NCI-H1694 treated with DMSO at 0.1 percent for 48 hours (cell line): ENCODE measurements at places on chromosomes 4 and X.
A peak's percentile ranks its signal among the peaks of the same experiment; 100 is the strongest.

GRCh38 chr4:168441412-168441811 is 38.9 kb downstream of the DDX60L start:
- no peak for DNase-seq

GRCh38 chr4:88295656-88296055 is 11.3 kb upstream of the PPM1K start:
- DNase-seq: no peak

GRCh38 chr4:46505131-46505530 is 115.2 kb upstream of the GABRA2 start:
- no peak for DNase-seq

DNA sequence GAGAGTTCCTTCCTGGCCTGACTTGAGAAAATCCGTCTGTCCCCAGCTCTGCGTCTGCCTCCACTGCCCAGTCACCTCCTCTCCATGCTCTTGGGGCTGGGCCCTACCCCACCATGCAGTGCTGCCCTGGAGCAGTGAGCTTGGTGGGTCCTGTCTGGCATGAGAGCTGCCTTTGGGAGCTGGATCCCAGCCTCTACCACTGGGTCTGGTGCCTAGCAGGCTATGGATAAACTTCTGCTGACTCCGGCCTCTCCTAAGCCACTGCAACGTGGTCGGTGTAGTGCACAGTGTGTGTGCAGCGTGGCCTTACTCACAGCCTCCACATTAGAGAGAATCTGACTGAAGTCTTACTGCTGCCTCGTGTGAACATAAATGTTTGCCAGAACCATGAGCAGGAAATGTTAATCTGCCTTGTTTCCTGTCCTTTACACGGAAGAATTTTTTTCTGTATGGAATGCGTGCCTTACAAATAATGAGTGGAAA is 47.6 kb downstream of the HTT start:
- no peak for DNase-seq

GRCh38 chrX:39475372-39475771 is 622.4 kb downstream of the BCOR start:
- DNase-seq: no peak

DNA sequence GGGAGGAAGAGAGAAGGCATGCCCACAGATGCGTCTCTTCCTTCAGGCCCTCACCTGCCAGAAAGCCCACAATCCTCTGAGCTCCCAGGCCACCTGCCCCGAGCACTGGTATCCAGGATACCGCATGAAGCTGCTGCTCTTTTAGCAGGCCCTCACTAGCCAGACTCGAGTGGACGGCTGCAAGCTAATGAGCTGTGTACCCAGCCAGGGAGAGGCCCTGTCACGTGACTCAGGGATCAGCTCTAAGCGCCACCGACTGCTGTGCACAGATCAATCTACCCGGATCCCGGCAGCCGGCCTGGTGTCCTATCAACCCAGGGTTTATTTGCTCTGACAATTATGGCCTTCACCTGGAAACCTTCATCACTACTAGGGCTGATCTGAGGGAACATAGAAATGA is 39.0 kb downstream of the BCOR start:
- DNase-seq: no peak

- no peak for DNase-seq
Observed at GRCh38 chr4:185357211-185357610, 38.5 kb downstream of the LRP2BP start.

GRCh38 chr4:30653291-30653690 is 66.9 kb upstream of the PCDH7 start:
- no peak for DNase-seq

DNA sequence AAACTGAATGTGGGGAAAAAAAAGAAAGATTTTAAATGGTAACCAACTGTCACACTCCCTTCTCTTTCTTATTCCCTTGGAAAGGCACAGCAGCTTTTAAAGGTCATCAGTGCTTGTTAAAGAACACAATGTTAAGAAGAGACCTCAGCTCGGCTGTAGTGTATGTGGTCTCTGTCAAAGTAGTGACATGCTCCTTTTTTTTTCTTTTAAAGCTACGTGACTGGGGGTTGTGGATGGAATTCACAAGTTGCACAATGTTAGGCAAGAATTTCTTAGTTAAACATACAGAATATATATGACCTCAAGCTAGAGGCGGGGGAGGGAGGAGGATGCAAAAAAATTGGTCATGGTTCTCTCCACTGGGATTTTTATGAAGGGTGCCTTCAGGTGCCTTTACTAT is 45.6 kb downstream of the OCRL start:
- DNase-seq: no peak

- DNase-seq: no peak
Observed at GRCh38 chr4:175998782-175999181, 66.9 kb upstream of the WDR17 start.

- DNase-seq: no peak
Observed at GRCh38 chr4:1413687-1414479, 7.6 kb upstream of the NKX1-1 start.

DNA sequence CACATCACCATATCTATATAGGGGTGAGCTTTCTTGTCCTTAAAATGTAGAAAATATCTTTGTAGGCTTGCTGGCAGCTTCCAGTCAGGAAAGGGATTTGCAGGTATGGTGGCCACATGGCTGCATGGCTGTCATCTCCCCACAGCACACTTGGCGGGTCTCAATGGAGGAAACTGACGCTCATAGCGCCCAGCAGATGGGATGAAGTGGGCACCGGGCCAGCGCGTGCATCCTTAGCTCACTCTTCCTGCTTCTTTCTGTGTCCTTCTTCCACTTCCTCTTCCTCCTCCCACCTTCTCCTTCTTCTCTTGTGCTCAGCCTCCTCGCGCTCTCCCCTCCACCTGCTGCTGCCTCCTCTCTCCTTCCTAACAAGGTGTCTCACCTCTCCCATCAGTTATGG is 156.2 kb upstream of the PSAPL1 start:
- DNase-seq: no peak

GRCh38 chr4:106614441-106614840 is 245.9 kb upstream of the GIMD1 start:
- no peak for DNase-seq

DNA sequence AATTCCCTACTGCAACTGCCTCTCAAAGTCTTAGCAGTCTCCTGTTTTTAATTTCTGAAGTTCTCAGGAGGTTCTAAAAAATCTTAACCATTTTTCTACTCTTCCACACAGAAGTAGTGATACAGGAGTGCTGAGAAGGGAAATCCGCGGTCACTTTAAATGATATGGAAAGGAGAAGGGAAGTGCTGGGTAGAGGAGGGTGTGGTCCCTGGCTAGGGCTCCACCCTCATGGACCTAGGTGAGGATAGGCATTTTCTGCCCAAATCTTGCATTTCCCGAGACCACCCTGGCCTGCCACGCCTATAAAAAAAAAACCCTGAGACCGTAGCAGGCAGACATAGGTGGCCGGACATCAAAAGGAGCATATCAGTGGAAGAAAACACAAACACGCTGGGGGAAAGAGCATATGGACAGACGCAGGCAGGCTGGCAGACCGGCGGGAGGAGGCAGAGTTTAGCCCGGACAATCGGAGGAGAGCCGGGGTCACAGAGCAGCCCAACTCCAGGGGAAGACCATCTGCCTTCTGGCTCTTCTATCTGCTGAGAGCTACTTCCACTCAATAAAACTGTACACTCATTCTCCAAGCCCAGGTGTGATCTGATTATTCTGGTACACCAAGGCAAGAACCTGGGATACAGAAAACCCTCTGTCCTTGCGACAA is 85.7 kb downstream of the POU3F4 start:
- no peak for DNase-seq

- DNase-seq: no peak
Observed at GRCh38 chr4:162797108-162797507, 369.6 kb downstream of the NAF1 start.

- no peak for DNase-seq
Observed at GRCh38 chrX:270848-271367, 10.3 kb upstream of the PLCXD1 start.

DNA sequence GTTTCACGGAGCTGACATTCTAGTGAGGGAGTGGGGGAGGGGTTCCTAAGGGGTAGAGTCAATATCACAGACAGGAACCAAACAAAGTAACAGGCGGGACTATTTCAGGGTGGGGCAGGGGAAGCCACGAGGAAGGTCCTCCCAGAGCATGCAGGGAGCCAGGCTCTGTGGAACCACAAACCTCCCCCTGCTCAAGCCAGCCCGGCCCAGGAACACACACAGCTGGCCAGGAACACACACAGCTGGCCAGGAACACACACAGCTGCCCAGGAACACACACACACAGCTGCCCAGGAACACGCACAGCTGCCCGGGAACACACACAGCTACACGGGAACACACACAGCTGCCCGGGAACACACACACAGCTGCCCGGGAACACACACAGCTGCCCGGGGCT is 24.8 kb downstream of the EVC2 start:
- no peak for DNase-seq

- DNase-seq: no peak
Observed at GRCh38 chrX:71162981-71163380, 18.3 kb downstream of the NLGN3 start.

- no peak for DNase-seq
Observed at GRCh38 chr4:89755220-89755619, 81.7 kb downstream of the SNCA start.

- no peak for DNase-seq
Observed at GRCh38 chr4:159216834-159217233, 114.0 kb downstream of the RAPGEF2 start.

DNA sequence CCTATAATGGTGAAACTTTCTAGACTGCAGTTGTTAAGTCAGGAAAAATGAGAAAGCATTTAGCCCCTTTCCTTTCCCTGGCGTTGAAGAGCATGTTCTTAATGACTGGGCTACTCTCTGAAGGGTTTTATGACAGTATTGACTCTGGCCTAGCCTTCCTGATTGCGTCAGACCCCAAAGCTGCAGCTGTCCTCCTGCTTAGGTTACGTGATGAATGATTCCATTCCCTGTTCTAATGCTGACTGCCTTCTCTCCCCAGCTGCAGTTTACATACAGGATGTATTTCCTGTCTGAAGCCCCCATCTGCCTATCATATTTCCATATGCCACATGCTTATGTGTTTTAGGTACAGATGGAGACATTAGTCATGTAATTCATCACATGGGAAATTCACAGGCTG is 105.8 kb upstream of the EGFL6 start:
- peak; percentile 73 for DNase-seq

DNA sequence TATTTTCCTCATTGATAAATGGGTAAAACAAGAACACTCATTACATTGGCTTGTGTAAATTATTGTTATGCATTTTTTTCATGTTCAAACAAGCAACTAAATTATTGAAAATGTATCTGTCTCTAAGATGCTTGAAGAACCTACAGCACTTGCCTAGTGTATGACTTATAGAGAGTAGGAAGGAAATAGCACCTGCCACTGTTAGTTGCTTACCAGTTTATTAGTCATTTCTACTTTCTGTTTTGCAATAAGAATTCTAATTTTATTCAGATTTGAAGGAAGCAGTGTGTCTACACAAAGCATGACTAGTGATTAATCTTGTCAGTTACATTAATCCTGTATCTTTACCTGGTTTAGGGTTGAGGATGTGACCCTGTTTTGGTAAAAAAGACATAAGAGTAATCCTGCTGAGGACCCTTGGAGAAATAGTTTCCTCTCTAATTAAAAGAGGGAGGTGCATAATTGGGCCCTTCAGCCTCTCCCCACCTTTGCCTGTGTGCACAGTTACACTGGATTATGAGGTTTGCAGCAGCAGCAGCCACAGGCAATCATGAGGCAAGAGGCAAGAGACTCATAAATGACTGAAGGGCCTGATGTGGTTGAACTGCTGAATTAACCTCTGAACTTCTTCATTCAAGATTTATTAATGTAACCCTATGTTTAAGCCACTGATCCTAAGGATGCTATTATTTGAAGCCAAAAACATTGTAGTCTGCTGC is 1202.1 kb downstream of the ADGRL3 start:
- DNase-seq: no peak

DNA sequence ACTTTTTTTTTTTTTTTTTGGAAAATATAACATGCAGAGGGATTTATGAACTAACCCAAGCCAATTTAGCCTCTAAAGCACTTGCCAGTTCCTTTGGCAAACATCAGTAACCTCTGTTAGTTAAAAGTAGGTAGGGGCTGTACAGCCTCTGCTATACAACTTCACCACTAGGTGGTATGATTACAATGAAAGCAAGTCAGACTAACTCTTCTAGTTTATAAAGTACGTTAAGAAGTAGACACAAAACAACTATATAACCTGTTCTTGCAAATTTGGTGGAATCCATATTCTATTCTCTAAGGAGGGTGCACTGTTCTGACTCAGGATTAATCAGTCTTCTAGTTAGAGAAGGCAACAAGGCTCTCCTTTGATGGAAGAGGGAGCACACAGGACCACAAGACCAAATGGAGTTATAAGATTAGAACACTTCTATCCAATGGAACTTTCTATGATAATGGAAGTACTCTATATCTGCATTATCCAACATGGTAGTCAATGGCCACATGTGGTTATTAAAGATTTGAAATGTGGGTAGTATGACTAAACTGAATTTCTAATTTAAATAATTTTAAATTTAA is 12.8 kb downstream of the AIMP1 start:
- peak; percentile 3 for DNase-seq

- DNase-seq: no peak
Observed at GRCh38 chr4:107931775-107932321, 499 bp downstream of the CYP2U1 start.

DNA sequence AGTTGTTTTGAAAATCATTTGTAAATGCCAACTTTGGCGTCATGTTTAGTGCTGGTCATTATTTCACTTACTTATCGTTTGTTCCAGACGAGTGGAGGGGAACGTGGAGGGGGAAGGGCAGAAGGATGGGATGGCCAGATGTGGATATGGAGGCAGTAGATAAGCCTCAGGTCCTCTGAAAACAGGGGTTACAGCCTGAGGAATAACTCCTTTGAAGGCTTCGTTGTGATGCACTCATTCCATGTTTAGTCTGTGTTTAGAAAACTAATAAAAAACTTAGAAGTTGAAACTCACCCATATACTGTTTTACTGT is 1.1 kb downstream of the MOB1B start:
- no peak for DNase-seq

- DNase-seq: no peak
Observed at GRCh38 chr4:189765301-189765700, 175.4 kb upstream of the FRG1 start.

- no peak for DNase-seq
Observed at GRCh38 chr4:85391589-85392410, 83.2 kb upstream of the ARHGAP24 start.

DNA sequence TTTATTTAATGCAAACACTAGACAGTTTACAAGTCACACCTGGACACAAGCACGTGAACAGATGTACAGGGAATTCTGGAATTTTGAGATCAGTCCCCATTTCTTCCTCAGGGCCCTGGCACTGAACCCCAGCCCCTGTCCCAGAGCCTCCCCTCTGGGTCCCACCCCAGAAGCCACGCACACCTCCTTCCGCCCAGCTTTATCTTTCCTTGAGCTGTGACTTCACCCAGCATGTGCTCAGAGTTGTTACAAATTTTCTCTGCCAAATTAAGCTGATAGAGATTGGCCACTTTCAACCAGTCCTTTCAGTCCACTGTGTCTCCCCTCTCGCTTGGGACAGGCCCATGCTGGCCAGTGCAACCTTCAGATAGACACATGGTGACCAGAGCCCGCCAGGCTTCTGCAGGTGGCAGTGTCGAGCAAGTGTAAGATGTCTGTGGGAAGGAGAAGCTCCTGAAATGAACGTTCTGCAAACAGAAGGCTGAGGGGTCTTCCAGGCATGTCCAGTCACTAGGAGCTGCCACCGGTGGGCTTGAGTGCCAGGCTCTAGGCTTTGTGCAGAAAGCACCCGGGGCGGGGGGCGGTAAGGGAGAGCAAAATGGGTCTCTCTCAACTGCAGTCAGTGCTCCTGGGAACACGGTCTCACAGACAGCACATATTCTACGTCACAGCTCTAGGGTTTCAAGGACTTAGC is 73.3 kb downstream of the MTMR1 start:
- no peak for DNase-seq
